Naive B cell (primary cell): ENCODE measurements at places on chromosomes 16 and 17. TPM values are rescaled to one million over a fixed set of nuclear protein-coding genes. Genes with fewer than 3 reads are reported as not detected.

GRCh38 chr16:23520500-23520899 lies 10.2 kb upstream of the GGA2 start:
- H3K27ac ChIP-seq: peak overlapping the region; percentile 89
- DNase-seq: peak; percentile 40

DNA sequence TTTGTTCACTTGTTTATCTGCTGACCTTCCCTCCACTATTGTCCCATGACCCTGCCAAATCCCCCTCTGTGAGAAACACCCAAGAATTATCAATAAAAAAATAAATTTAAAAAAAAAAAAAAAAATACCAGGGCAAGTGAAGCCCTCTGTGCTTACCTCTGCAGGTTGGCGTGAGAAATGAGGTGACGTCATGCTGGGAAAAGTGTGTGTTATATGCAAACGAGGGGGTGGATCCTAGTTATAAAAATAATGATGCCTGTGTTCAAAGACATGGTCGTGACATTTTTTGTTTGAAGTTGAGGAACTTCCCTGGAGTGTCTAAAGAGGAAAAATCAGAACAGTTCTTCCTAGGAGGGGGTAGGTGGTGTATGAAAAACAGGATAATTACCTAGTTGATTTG lies 20.2 kb downstream of the TMC7 start:
- H3K27me3 ChIP-seq: peaks cover 6% of the 10 kb centered on the region
- H3K27ac ChIP-seq: no peak overlapping the region
- DNase-seq: no peak
- no peak overlapping the region for H3K4me3 ChIP-seq
- H3K36me3 ChIP-seq: no peaks in the 10 kb centered on the region

DNA sequence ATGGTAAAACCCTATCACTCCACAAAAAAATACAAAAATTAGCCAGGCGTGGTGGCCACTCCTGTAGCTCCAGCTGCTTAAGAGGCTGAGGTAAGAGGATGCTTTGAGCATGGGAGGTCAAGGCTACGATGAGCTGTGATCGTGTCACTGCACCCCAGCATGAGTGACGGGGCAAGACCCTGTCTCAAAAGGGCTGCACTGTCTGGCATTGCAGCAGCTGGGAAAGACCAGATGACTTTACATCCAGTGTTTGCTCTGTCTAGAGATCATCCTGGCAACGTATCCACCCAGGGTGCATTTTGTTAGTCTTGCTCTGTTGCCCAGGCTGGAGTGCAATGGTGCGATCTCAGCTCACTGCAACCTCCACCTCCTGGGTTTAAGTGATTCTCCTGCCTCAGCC lies 52.0 kb downstream of the MRM3 start:
- no peak overlapping the region for H3K27ac ChIP-seq
- H3K27me3 ChIP-seq: peaks cover 8% of the 10 kb centered on the region
- H3K36me3 ChIP-seq: no peaks in the 10 kb centered on the region
- H3K4me3 ChIP-seq: no peak overlapping the region
- no peaks in the 10 kb centered on the region for H3K4me1 ChIP-seq

The PVALEF gene
- polyA plus RNA-seq: not detected

The CLEC18B gene
- polyA plus RNA-seq: not detected

The PRRT2 gene
- not detected for polyA plus RNA-seq
